Hematopoietic multipotent progenitor cell (in vitro differentiated cells): ENCODE measurements at places on chromosomes 11 and 22. TPM values are rescaled to one million over a fixed set of nuclear protein-coding genes. Genes with fewer than 3 reads are reported as not detected.

Gene CCDC87
- 0.27 TPM for total RNA-seq

Gene BIK
- total RNA-seq: 0.81 TPM

Gene ARL2
- total RNA-seq: 171 TPM

Gene MPZL3
- total RNA-seq: 2.2 TPM

Gene NLRP14
- total RNA-seq: under 0.01 TPM

Gene CDC42BPG
- 7.5 TPM for total RNA-seq

Gene CELSR1
- 1.3 TPM for total RNA-seq

Gene GGT5
- 0.27 TPM for total RNA-seq

Gene BEST1
- total RNA-seq: 1.9 TPM

Gene ELMOD1
- total RNA-seq: not detected

Gene CRYBB3
- total RNA-seq: not detected

Gene SERPING1
- 49.8 TPM for total RNA-seq
